ENCODE measurements at places on chromosomes 1 and 21.
A peak's percentile ranks its signal among the peaks of the same experiment; 100 is the strongest.

DNA sequence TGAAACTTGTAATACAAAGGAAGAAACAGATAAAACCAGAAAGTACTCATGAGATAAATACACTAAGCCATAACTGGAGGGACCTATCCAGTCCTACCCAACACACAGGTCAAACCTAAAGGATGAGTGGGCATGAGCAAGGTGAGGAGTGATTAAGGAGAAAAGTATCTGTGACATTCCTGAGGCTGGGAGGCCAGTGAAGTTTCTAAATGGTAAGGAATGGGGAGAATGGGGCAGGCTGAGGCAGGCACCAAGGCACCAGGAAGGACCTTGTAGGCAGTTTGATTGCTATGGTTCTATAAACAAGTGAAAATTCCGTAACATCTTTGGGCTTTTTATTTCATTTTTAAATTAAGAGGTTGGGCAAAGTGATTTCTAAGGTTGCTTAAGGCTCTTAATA, 10.4 kb downstream of the DDX59 start:
- DNase-seq: no peak

DNA sequence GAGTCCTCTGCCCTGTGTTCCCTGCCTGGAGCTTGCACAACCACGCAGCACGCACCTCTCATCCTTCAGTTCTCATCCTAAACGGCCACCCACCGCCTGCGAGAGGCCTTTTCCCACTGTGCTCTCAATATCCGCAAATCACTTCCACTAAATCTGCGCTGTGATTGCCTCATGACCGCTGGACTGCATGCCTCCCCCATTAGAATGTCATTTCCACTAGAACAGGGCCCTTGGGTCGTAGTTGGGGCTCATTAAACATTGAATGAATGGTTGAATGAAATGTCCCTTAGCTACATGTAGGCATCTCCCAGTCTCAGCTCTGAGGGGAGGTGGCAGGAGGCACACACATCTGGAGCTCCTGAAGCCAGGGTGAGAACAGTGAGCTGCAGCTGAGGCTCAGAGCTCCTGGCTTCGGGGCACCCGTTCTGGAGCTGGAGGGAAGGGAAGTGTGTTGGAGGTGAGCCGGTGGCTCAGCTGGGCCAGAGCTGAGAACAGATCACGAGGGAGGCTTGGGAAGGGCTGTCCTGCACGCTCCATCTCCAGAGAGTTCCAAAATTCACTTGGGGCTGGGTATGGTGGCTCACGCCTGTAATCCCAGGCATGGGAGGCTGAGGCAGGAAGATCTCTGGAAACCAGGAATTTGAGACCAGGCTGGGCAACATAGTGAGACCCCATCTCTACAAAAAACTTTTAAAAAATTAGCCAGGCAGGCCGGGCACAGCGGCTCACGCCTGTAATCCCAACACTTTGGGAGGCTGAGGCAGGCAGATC, 30.4 kb downstream of the TMEM201 start:
- DNase-seq: no peak

DNA sequence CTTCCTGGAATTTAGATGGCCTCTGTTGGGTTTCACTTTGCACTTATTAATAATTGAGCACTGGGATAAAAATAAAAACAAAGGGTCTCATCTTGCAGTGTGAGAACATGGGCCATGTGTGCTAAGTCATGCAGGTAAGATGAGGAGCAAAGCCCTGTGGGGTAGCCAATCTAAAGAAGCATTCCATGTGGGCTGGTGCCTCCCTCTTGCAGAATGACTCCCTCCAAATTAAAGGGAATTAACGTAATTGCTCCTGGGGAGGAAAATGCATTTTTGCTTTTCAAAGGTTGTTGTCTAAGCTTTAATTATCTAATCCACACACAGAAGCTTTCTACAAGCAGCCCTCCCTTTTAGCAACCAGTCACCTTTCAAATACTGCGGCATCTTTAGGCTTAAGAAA, 69.8 kb downstream of the CDC14A start:
- peak; percentile 74 for DNase-seq

- DNase-seq: no peak
Observed at GRCh38 chr1:190880352-190880751, 402.7 kb upstream of the BRINP3 start.

GRCh38 chr1:32869923-32870614, 643 bp downstream of the FNDC5 start:
- no peak for DNase-seq

- no peak for DNase-seq
Observed at GRCh38 chr1:83715550-83715949, 283.4 kb downstream of the TTLL7 start.

DNA sequence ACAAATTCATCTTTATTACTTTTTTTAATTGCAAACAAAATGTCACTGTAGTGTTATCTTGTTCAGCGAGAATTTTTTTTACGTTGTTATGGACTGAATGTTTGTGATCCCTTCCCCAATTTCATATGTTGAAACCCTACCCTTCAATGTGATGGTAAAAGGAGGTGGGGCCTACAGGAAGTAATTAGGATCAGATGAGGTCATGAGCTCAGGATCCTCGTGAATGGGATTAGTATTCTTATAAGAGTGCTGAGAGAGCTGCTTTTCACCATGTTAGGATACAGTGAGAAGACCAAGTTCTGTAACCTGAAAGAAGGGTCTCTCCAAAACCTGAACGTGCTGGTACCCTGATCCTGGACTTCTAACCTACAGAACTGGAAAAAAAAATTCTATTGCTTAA, 646.0 kb upstream of the TMPRSS15 start:
- DNase-seq: no peak
